ENCODE measurements at places on chromosomes 2 and 18.
A peak's percentile ranks its signal among the peaks of the same experiment; 100 is the strongest.

GRCh38 chr2:155141418-155141817, 442.9 kb downstream of the KCNJ3 start:
- no peak for DNase-seq

DNA sequence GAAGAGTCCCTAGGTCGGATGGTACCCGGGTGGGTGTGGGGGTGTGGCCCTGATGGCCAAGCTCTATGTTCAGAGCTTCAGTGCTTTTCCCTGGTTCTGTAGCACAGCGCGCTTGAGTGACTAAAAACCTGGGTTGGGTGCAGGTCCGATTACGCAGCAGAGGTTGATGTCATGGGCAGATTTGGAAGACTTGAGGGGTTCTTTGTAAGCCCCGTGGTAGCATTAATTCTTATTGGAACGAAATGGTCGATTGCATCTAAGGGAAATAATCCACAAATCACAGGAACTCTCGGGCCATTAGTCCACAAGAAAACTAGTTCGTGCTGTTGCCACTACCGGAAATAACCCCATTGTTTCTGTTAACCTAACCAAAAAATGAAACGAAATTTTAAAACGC, 9.0 kb downstream of the HOXD8 start:
- no peak for DNase-seq

GRCh38 chr2:216235462-216235861, 126.3 kb downstream of the XRCC5 start:
- no peak for DNase-seq

- DNase-seq = no peak
Observed at GRCh38 chr2:70480468-70480867, 73.2 kb downstream of the TGFA start.

- no peak for DNase-seq
Observed at GRCh38 chr18:24616653-24617052, 156.2 kb downstream of the HRH4 start.

DNA sequence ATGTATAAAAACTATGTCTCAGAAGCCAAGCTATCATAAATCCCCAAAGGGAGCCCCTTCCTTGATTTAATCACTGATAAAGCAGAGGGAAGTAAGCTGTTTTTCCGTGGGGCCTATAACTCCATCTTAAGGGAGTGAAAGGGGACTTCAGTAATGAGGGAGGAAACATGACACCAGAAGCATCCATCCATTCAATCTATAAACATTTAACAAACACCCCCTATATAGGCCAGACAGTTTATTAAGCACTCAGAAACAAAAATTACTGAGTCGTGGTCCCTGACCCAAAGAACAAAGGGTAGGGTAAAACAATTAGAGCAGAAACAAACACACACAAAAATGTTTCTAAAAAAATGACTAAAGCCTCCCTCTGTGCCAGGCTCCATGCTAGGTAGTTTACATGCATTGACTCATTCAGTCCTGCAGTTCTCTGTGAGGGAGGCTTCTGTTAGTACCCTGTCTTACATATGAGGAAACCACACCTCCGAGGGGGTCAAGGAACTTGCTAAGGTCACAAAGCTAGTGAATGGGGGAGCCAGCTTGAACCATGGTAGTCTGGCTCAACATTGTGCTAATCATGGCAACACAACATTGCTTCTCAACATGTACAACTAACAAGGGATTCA, 472.1 kb downstream of the CDH2 start:
- DNase-seq = no peak

GRCh38 chr2:156864325-156864724, 393.2 kb upstream of the GALNT5 start:
- DNase-seq = no peak

DNA sequence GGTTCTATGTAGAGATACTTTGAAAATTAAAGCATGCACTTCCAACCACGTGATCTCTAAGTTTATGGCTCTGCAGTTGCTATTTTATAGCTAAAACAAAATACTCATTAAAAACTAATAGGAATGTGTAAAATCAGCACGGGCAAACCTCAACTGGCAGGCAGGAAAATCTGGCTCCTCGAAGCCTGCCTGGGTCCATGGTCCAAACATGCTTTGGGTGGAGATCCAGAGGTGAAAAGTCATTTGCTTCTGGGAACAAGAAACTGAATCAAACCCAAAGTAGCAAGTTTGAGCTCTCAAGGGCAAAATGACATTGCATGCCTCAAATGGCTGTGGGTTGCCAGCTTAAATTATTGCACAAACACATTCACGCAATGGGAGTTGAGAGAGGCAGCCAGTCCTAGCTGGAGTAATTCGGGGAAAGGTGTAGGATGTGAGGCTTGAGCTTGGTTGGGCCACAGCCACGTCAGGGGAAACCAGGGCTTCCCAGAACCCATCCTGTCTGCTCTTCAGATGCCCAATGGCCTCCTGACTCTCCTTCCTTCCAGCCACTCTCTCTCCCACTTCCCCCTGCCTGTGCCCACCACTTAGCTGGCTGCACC, 75.2 kb upstream of the LCLAT1 start:
- DNase-seq = no peak

- no peak for DNase-seq
Observed at GRCh38 chr2:232568161-232568560, 17.7 kb downstream of the EIF4E2 start.

GRCh38 chr2:214631406-214631805, 178.1 kb downstream of the BARD1 start:
- no peak for DNase-seq

DNA sequence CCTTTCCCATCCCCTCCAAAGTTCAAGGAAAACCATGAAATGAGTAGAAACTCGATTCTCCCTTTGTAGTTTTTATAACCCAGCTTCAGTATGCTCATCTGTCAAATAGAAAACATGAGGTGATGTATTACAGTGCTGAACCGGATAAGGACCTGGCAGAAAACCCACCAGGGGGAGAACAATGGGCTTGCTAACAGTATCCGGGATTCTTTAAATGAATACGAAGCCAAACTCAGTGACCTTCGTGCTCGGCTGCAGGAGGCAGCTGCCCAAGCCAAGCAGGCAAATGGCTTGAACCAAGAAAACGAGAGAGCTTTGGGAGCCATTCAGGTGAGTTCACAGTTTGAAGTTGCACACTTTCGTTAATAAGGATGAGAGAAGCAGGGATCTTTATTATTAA, 113.6 kb upstream of the TTC39C start:
- DNase-seq = no peak

GRCh38 chr2:232592772-232593395, 40.5 kb upstream of the EFHD1 start:
- peak; percentile 75 for DNase-seq

DNA sequence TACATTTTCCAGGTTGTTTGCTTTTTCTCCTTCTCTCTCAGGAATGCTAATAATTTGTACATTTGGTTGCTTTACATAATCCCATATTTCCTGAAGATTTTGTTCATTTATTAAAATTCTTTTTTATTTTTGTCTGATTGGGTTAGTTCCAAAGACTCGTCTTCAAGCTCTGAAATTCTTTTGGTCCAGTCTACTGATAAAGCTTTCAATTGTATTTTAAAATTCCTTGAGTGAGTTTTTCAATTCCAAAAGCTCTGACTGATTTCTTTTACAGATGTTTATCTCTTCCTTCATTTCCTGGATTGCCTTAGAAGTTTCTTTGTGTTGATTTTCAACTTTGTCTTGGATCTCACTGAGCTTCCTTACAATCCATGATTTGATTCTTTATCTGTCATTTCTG, 50.0 kb downstream of the MBOAT2 start:
- no peak for DNase-seq

DNA sequence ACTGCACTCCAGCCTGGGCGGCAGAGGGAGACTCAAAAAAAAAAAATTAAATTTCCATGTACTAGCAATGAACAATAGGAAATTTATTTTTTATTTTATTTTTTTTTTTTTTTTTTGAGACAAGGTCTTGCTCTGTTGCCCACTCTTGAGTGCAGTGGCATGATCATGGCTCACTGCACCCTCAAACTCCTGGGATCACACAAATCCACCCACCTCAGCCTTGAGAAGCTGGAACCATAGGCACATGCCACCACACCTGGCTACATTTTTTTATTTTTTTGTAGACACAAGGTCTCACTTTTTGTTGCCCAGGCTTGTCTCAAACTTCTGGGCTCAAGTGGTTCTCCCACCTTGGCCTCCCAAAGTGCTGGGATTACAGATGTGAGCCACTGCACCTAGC, 16.9 kb downstream of the CNOT9 start:
- no peak for DNase-seq

DNA sequence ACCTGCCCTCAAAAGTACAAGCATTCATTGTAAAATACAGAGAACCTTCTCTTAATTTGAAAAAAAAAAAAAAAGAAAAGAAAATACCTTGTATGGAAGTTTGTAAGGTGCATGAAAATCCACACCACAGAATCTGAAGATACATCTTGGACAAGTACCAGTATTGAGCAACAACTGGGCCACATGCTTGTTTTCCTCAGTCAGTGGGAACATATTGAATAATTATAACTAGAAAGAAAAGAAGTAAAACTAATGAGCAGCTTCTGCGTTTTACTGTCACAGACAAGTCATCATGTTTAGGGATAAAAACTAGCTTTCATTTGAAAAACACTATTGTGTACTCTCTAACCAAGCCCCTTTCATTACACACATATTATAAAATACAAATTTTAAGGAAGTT, 5.8 kb upstream of the PEX13 start:
- no peak for DNase-seq

DNA sequence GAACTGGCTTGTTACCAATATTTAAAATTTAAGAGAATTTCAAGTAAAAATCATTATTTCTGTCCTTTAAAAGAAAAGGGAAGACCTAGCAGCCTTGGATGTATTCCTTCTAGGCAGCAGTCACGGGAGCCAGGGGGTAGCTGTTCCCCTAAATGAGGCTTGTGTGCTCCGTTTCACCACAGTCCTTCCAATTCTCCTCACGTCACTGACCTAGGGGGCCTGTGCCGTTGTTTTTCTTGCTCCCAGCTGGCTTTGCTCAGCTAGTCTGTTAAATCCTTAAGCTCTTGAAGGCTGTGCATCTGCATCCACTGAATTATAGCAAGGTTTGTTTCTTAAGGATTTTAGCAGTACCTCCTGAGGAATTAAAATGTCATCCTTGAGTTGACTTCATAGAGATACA, 9.9 kb downstream of the KLHL23 start:
- DNase-seq = no peak

DNA sequence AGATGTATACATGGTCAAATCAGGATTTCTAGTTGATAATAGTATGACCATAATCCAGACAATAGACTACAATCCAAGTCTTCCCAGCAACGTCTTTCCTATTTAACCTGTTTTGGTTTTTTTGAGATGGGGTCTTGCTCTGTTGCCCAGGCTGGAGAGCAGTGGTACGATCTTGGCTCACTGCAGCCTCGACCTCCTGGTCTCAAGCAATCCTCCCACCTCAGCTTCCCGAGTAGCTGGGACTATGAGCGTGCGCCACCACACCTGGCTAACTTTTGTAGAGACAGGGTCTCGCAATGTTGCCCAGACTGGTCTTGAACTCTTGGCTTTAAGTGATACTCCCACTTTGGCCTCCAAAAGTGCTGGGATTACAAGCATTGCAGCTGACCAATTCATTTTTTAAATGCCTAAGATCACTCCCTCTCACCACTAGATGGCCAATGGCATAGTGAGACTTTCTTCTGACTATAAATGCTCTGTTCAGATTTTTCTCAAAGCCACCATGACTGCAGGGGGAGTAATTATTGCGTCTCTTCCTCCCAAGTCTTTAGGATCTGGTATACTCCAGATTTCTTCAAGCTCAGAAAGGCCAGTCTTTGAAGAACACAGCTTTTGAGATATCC, 47.6 kb downstream of the HNRNPLL start:
- no peak for DNase-seq

- no peak for DNase-seq
Observed at GRCh38 chr2:237486334-237486818, 675 bp upstream of the MLPH start.

- peak; percentile 30 for DNase-seq
Observed at GRCh38 chr2:112121682-112122254, 16.4 kb upstream of the FBLN7 start.

Data from urothelium cell line (cell line).